ENCODE measurements at places on chromosomes 3 and 15.

DNA sequence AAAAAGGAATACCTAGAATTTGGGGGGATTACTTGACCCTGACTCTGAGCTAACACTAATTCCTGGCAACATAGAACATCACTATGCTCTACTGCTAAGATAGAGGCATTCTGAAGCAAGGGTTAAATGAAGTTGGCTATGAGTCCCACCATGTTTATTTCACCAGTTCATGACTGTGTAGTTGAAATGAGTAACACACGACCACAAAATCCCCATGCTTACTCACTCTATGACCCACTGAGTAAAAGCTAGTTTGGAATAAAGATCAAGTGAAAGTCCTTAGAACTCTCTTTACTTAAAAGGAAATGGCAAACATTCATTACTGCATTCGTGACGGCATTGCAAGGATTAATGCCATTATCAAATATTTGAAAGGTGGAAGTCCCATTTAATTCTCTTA is 47.4 kb downstream of the MRPL46 start:
- no peak for DNase-seq

- DNase-seq, result no peak
These were observed 166.8 kb upstream of the MLF1 start for GRCh38 chr3:158404131-158404718.

DNA sequence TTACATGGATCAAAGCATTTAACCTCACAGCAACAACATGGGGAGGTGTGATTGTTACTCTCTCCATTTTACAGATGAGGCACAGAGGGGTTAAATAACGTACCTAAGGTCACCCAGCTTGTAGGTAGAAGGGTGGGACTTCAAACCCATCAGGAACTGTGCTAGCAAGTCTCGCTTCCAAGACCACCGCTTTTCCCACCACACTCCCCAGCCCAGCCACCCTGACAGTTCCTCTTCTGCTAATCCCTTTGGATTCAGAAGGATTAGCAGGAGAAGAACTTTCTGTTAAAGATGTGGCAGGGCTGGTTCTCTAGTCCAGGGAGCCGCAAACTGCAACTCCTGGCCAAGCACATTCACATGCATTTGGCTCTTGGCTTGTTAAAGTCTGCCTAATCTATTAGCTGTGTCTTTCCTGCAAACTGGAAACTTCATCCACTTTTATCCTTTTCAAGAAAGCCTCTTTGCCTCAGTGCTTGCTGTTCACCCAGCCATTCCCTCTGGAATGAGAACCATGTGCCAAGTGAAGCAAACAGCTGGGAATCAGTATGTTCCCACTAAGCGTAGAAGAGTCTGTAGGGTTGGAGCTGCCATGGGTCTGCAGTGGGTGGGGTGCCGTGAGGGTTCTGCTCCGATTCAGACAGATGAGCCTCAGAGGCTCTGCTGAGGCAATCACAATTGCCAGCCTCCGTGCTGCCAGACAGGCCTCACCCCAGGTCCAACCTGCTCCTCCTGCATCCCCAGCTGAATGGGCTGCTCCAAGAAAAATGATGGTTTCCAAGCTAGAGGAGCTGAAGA is 44.6 kb downstream of the POMGNT2 start:
- no peak for DNase-seq

- no peak for DNase-seq
These were observed 60.0 kb upstream of the MNS1 start for GRCh38 chr15:56524915-56525314.

GRCh38 chr15:74962671-74963070 is 6.1 kb upstream of the RPP25 start:
- no peak for DNase-seq

- DNase-seq, result no peak
These were observed 17.1 kb upstream of the SNX22 start for GRCh38 chr15:64134345-64134829.

- no peak for DNase-seq
These were observed 968 bp upstream of the TMEM266 start for GRCh38 chr15:76058714-76059319.

DNA sequence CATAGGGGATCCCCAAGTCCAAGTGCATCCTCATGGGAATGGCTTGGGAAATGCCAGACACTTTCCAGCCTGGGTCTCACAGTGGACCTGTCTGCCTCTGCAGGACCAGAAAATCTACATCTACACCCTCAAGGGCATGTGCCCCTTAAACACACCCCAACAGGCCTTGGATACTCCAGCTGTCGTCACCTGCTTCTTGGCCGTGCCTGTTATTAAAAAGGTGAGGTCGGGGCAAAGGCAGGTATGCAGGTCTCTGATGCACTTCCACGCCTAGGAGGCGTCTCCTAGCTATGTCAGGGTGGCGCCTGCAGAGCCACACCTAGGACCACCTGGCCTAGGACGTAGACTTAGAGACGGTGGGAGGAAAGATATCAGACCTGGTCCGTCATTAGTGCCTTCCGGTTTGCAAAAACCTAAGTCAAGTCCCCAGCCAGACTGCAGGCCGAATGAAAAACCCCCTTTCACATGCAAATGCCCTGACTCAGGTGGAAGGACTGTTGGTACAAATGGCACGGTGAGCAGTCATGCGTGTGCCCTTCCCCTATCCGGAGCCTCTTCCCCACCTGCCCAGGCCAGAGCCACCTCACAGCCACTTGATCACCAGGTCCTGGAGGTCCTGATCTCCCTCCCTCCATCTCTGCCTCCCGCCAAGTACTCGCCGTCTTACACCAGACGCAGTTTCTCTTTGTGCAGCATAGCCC is 143.5 kb downstream of the LRRK1 start:
- no peak for DNase-seq

DNA sequence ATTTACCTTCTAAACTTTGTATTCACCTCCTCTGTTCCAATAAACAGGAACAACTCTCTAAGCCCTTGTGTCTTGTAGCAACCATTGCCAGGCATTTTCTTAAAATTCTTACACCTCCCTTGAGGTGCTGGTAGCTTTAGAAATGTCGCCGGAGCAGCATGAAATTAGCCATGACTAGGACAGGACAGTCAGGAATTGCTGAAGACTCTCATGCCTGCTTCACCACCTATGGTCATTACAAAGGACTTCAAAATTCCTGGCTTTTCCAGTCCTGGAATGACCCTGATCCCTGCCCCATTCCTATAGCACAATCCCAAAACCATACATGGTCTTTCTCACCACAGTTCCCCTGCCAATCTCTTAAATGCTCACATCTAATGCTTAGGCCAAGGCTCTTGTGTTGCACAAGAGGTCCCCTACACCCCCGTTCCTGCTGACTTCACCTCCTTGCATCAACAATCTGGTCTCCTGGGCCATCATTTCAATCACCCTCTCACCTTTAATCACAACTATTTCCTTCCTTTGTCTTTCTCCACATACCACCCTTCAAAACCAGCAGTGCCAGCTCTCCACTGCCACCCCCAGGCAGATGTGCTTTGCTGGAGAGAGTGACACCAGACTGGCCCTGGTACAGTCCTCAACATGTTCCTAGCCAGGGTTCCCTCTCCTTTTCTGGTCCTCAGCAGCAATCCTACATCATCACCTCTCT is 113.2 kb upstream of the TJP1 start:
- DNase-seq, result no peak

GRCh38 chr3:116702334-116702733 is 7.2 kb upstream of the TUSC7 start:
- DNase-seq, result no peak

DNA sequence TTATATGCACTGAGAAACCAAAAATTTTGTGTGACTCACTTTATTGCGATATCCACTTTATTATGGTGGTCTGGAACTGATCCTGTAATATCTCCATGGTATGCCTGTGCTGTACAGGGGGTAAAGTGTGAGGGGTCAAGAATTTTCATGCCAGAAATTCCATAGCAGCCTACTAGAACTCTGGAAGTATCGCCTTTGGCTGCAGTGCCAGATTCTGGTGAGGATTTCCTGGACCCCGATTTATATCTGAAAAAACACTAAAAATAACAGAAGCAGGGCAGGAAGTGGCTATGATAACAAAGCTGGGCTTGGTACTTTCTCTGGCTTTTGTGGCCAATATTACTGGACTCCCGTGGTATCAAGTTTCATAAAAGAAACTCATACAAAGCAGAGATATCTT is 36.4 kb downstream of the CCDC80 start:
- DNase-seq, result no peak

- no peak for DNase-seq
These were observed 5.2 kb upstream of the SUMF1 start for GRCh38 chr3:4472312-4472711.

GRCh38 chr15:77942611-77943211 is 134.8 kb downstream of the TBC1D2B start:
- DNase-seq, result no peak

- DNase-seq, result no peak
These were observed 310.3 kb downstream of the CHST2 start for GRCh38 chr3:143429628-143430514.

DNA sequence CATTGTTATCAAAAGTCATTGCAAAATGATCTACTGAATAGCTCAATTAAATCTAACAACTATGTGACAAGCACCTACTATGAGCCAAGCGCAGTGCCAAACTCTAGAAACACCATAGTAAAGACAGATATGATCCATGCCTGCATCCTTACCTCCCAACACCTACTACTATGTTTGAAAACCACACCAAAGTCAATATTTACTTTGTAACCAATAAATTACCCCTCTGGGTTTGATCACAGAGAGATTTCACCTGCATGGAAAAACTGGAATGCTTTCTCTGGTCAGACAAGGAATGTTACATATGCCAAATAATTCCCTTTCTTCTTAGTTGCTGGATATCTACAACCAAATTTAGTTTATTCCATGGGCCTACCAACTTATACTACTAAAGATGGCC is 422.2 kb downstream of the FHIT start:
- no peak for DNase-seq

- no peak for DNase-seq
These were observed 335.1 kb upstream of the ICE2 start for GRCh38 chr15:60814062-60814461.

DNA sequence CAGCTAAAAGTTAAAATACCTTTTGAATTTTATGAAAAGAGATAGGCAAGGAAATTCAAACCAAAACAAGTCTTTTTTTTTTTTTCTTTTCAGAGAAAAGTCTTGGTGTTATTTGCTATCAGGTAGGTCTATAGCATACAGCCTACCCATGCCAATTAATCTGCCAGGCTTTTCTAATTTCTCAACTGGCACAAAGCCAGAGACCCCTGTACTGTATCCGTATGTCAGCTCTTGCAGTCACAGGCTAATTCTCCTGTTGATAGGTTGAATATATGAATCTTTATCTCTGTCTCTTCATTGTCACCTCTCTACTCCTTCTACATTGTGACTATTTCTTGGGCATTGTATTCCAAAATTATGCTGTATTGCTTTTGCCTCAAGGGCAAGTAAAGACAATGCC is 133.4 kb downstream of the IL5RA start:
- no peak for DNase-seq

GRCh38 chr15:88090481-88091011 is 166.0 kb downstream of the NTRK3 start:
- no peak for DNase-seq

DNA sequence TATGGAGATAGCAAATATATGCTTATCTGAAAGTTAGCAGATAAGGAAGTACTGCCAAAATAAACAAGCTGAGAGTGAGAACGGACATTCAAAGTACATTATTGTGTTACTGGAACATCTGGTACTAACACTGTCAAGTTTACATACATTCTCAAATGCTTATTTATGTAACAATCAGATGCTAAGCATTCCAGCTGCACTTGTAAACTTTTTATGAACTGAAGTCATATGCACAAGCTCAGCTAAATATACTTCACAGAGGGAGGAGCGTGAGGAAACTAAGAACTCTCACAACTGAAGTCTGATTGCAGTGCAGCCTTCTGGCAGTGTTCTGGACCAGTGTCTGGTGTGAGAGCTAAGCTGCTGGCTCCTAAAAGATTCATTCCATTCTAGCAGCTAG is 223.7 kb upstream of the NANOGP8 start:
- DNase-seq, result no peak

GRCh38 chr3:181868576-181869082 is 156.9 kb downstream of the SOX2 start:
- DNase-seq, result no peak

- no peak for DNase-seq
These were observed at the start of gene TMEM212 for GRCh38 chr3:171842864-171843518. TSS of gene TMEM212 (plus strand) at chr3:171843349. CDS start at chr3:171843384, 35 bp downstream.

- no peak for DNase-seq
These were observed 15.9 kb downstream of the LYSMD4 start for GRCh38 chr15:99717161-99718009.

GRCh38 chr15:60727260-60727659 is 248.3 kb upstream of the ICE2 start:
- no peak for DNase-seq

GRCh38 chr15:87777054-87777561 is 479.4 kb downstream of the NTRK3 start:
- no peak for DNase-seq

DNA sequence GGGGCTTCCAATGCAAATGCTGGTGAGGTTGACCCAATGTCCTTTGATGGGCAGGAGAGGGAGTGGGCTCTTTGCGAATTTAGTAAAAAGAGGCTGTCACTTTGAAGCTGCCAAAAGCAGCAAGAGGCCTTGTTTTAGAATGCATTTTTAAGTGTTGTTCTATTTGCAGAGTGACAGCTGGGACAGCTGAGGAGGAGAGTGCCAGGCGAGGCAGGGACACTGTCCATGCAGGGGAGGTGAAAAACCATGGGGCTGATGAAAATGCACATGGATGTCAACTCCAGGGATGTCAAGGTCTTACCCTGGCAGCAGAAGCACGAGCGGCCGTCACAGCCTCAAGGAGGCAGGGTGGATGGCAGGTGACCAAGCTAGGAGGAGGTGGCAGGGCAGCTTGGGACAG is 279.8 kb downstream of the ADAMTS17 start:
- DNase-seq, result no peak

GRCh38 chr3:100682854-100683760 is 26.2 kb upstream of the TFG start:
- DNase-seq, result no peak

DNA sequence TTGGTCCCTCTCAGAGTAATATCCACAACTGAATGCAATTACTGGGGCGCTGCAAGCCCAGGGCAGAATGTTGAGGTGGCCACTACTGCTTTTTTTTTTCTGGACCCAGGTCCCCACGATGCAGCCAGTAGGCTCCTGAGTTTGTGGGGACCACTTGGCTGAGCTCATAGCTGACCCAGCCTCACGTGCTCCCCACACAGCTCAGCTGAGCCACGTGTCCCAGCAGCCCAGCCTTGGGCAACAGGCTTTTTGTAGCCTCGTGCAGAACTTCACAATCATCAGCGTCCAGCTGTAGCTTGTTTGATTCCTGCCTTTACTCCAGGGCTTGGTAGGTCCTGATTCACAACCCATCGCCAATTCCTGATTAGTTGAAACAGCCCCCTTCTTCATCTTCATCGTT is 117.3 kb downstream of the ETFA start:
- no peak for DNase-seq

GRCh38 chr3:89654031-89654430 is 546.6 kb downstream of the EPHA3 start:
- no peak for DNase-seq

- DNase-seq, result no peak
These were observed 125.8 kb upstream of the GALNT15 start for GRCh38 chr3:16048435-16049318.

Measured in left renal cortex interstitium (tissue), 4 donors.